Right renal pelvis (tissue), 4 donors: ENCODE measurements at places on chromosomes 1 and 21.

DNA sequence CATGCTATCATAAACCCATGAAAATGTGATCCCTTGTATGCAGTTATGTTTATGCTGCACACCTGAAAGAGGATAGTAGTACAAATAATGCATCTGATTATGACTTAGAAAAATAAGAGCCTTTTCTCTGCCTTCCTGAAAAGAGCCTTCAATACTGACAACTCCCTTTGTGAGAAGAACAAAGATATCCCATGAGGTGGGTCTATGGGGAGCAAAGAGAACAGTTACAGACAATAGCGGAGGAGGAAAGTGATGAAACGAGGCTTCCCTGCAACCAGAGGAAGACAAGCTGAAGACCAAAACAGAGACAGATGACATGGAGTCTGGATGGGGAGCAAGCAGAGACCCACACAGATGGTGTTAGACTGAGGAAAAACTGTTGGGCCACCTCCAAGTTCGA, 598.3 kb upstream of the PLXNA2 start:
- no peak for DNase-seq

- DNase-seq, result no peak
Observed at GRCh38 chr21:35274923-35275322, 225.8 kb upstream of the RUNX1 start.

GRCh38 chr1:153991151-153991630, 629 bp downstream of the RPS27 start:
- DNase-seq, result no peak

DNA sequence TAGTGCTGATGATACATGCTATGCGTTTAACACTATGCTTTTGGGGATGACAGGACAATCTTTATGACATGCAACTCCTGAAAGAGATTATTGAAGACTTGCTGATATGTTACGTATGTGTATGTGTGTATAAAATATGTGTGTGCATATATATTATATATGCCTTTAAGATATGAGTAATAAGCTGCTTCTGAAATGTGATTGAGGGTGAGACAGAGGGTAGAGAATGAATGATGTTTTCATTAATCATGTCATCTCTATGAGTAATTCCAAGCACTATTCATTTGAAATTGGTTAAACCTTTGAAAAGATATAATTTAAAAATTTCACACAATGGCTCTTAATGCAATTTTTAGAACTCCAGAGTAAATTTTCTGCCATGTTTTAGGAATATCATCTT, 5.8 kb downstream of the BCL9 start:
- no peak for DNase-seq

GRCh38 chr1:156658945-156659574, 17.1 kb downstream of the BCAN start:
- DNase-seq, result no peak

- DNase-seq, result no peak
Observed at GRCh38 chr1:14441302-14441741, 157.2 kb upstream of the KAZN start.

GRCh38 chr1:13469343-13469742, 44.5 kb downstream of the LRRC38 start:
- DNase-seq, result peak; percentile 33

GRCh38 chr1:101371259-101371658, 134.4 kb downstream of the S1PR1 start:
- no peak for DNase-seq

DNA sequence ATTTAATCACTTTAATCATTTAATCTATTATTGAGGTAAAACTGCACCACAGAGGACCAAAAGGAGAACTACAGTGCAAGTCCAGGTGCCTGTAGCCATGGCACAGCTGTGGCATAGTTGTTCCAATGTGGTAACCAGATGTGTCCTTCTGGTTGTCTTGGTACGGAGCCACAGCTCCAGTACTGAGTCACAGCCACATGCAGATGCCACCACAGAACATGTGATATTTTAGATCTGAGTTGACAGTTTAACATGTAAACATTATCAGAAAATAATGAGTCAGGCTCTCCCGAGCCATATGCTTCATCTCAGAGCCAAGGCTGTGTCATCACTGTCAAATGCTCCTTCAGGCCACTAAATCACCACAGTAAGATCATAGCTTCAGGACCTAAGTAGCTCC, 56.4 kb upstream of the RGS7 start:
- DNase-seq, result no peak

DNA sequence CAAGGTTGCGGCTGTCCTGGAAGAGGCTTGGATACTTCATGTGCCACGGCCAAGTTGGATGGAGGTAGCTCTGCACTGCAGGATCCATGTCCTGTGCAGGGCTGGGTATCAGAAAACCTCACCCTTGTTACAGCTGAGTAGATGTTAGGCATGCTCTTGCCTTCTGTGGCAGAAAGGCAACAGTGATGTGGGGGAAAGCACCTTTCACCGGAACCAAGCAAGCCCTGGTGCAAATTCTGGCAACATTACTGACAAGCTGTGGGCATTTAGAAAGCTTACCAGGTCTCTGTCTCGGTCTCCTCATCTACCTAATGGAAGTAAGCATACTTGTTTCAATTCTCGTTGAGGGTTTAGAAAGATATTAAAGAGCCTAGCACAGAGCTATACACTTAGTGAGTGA, 14.5 kb upstream of the CDCA8 start:
- no peak for DNase-seq

- DNase-seq, result no peak
Observed at GRCh38 chr1:43204394-43204793, 32.3 kb downstream of the CFAP57 start.
